Transverse colon (tissue), 4 donors: ENCODE measurements at places on chromosomes 7 and 10. TPM values are rescaled to one million over a fixed set of nuclear protein-coding genes. Genes with fewer than 3 reads are reported as not detected.

Gene MEPCE
- 31.7 TPM for total RNA-seq

Gene LBX1
- not detected for total RNA-seq

Gene CALHM3
- total RNA-seq = not detected

Gene LZTS2
- 86.8 TPM for total RNA-seq

- H3K4me1 ChIP-seq = peaks cover 4% of the 10 kb centered on the region
- no peak overlapping the region for H3K27ac ChIP-seq
- no peak overlapping the region for H3K4me3 ChIP-seq
- DNase-seq = no peak
- H3K36me3 ChIP-seq = no peaks in the 10 kb centered on the region
- H3K27me3 ChIP-seq = peaks cover 11% of the 10 kb centered on the region
Observed at GRCh38 chr10:110553905-110554304, 13.6 kb upstream of the SMC3 start.

DNA sequence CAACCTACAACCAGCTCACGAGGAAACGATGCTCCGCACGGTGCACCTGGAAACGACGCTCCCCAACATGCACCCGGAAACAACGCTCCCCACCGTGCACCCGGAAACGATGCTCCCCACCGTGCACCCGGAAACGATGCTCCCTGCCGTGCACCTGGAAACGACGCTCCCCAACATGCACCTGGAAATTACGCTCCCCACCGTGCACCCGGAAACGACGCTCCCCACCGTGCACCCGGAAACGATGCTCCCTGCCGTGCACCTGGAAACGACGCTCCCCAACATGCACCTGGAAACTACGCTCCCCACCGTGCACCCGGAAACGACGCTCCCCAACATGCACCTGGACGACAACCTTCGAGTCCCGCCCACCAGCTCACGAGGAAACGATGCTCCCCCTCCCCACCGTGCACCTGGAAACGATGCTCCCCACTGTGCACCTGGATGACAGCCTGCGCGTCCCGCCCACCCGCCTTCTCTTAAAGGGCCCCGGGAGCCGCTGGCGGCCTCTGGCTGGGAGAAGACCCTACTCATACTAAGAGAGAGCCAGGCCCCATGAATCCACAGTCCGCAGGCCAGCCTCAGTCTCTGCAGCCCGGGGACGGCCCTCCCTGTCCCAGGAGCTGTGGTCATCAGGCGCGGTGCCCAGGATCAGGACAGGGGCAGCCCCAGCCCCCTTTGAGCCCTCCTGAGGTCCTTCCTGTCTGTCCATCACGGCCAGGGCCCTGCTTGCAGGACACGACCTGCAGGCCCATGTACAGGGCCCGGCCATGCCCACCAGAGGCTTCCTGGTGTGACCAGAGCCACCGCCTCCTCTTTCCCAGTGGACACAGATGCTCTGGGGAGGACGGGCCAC, 98.3 kb downstream of the PDGFA start:
- DNase-seq = no peak
- H3K27me3 ChIP-seq = no peaks in the 10 kb centered on the region
- no peak overlapping the region for H3K4me3 ChIP-seq
- H3K4me1 ChIP-seq = no peaks in the 10 kb centered on the region
- no peak overlapping the region for H3K27ac ChIP-seq

DNA sequence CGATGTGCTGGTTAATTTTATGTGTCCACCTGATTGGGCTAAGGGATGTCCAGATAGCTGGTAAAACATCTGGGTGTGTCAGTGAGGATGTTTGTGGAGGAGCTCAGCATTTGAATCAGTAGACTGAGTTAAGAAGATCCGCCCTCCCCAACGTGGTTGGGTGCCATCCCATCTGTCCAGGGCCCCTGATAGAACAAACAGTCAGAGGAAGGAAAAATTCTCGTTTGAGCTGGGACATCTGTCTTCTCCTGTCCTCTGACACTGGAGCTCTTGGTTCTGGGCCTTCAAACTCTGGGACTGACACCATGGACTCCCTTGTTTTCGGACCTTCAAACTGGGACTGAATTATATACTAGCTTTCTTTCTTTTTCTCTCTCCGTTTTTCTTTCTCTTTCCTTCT, 59.6 kb downstream of the CARD11 start:
- no peaks in the 10 kb centered on the region for H3K36me3 ChIP-seq
- no peaks in the 10 kb centered on the region for H3K4me1 ChIP-seq
- peaks cover 10% of the 10 kb centered on the region for H3K27me3 ChIP-seq
- H3K27ac ChIP-seq = no peak overlapping the region

- no peaks in the 10 kb centered on the region for H3K27me3 ChIP-seq
- no peaks in the 10 kb centered on the region for H3K36me3 ChIP-seq
- no peak overlapping the region for H3K4me3 ChIP-seq
- peaks cover 9% of the 10 kb centered on the region for H3K4me1 ChIP-seq
Observed at GRCh38 chr10:1123198-1123597, 67.0 kb downstream of the WDR37 start.

- H3K36me3 ChIP-seq = no peaks in the 10 kb centered on the region
- H3K27ac ChIP-seq = no peak overlapping the region
- no peaks in the 10 kb centered on the region for H3K4me1 ChIP-seq
- no peaks in the 10 kb centered on the region for H3K27me3 ChIP-seq
Observed at GRCh38 chr7:105376908-105377533, 11.7 kb downstream of the SRPK2 start.

DNA sequence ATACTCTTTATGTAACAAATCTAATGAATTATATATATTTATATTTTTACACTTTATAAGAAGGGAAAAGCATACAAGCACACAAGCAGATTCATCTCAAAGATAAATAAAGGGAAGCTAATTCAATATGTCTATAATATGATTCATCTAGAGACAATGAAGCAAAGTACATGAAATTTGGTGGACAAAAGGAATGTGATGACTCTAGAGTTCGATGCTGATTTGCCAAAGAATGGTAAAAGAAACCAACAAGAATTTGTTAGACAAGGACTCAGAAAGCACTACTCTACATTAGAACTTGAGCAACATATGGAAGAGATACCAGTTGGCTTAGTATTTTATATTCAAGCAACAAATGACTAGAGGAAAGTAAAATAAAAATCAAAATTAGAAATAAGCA, 536.5 kb upstream of the TEX47 start:
- no peak overlapping the region for H3K4me3 ChIP-seq
- H3K36me3 ChIP-seq = no peaks in the 10 kb centered on the region
- no peaks in the 10 kb centered on the region for H3K27me3 ChIP-seq
- H3K4me1 ChIP-seq = no peaks in the 10 kb centered on the region

DNA sequence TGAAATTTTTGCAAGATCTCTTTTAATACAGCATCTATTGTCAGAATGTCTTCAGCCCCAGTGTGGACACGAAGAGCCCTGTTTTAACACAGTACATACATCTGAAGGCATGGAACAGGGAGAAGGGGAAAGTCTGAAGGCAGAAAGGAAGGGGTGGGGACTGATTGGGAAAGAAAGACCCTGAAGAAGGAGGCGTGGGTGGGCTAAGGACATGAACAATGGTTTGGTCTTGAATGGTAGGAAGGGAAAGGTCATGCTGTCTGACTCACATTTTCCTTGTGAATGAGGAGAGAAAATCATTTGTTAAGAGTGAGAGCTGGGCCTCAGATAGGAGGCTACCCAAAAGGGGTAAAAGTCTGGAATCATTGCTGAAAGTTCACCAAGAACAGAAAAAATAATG, 297.1 kb downstream of the GALNT17 start:
- H3K36me3 ChIP-seq = no peaks in the 10 kb centered on the region
- H3K27ac ChIP-seq = no peak overlapping the region
- H3K4me3 ChIP-seq = no peak overlapping the region
- H3K4me1 ChIP-seq = no peaks in the 10 kb centered on the region

DNA sequence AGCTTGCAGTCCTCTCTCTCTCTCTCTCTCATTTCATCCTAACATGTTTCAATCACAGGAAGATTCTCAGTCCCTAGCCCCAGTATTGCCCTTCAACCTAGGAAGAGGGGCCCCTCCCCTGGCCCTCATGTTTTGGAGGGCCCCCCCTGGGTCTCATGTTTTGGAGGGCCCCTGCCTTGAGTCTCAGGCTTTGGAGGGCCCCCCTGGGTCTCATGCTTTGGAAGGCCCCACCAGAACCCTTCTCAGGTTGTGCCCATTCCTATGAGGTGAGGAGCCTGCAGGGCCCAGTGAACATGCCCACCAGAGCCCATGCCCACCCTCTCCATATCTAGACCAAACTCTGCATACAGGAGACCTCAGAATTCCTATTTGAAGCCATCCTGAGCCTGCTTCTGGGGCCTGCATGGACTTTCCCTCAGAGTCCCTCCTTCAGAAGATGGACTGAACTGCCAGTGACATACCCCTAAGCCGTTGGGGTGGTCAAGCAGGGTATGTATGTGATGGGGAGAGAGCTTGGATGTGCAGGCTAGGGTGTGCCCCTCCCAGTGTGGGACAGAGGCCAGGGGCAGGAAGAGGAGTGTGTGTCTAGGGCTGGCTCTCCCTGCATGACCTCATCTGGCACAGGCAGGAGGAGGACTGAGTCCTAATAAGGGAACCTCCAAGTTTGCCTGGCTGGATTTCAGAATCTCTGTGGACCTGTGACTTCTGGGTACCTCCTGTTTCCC, 8.1 kb upstream of the VDAC2 start:
- H3K27me3 ChIP-seq = no peaks in the 10 kb centered on the region
- peak overlapping the region; percentile 70 for H3K27ac ChIP-seq
- H3K4me1 ChIP-seq = peaks cover 22% of the 10 kb centered on the region
- DNase-seq = peak; percentile 60
- no peak overlapping the region for H3K4me3 ChIP-seq
- H3K36me3 ChIP-seq = no peaks in the 10 kb centered on the region

DNA sequence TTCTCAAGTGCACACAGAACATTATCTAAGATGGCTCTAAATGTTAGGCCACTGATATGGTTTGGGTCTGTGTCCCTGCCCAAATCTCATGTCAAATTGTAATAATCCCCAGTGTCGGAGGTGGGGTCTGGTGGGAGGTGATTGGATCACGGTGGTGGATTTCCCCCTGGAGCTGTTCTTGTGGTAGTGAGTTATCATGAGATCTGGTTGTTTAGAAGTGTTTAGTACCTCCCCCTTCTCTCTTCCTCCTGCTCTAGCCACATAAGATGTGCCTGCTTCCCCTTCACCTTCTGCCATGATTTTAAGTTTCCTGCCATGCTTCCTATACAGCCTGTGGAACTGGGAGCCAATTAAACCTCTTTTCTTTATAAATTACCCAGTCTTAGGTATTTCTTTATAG, 11.2 kb upstream of the GSTK1 start:
- DNase-seq = no peak
- H3K4me3 ChIP-seq = no peak overlapping the region
- H3K36me3 ChIP-seq = no peaks in the 10 kb centered on the region
- no peak overlapping the region for H3K27ac ChIP-seq
- no peaks in the 10 kb centered on the region for H3K27me3 ChIP-seq
- H3K4me1 ChIP-seq = peaks cover 5% of the 10 kb centered on the region

GRCh38 chr7:3179456-3179855, 121.6 kb upstream of the SDK1 start:
- H3K27me3 ChIP-seq = peaks cover 6% of the 10 kb centered on the region
- H3K36me3 ChIP-seq = no peaks in the 10 kb centered on the region
- no peaks in the 10 kb centered on the region for H3K4me1 ChIP-seq
- H3K27ac ChIP-seq = no peak overlapping the region
- H3K4me3 ChIP-seq = no peak overlapping the region

- no peaks in the 10 kb centered on the region for H3K4me1 ChIP-seq
Observed at GRCh38 chr7:39353615-39354376, 212.4 kb upstream of the YAE1 start.

DNA sequence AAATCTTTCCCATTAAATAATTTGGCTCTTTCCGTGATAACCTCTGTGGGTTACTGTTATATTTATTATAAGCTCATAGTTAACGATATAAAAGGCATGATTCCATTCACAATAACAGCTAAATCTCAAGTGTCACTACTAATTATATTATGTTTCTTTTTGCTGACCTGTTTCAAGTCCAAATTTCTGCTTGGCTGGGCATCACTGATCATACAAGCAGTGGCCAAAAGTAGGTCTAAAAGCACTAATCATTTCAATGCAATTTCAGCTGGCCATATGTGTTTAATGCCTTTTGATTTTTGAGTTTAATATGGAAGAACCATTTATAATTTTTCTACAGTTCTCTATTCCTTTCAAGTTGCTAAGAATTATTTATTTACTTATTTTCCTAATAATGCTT, 110.7 kb downstream of the SEMA3A start:
- H3K4me1 ChIP-seq = no peaks in the 10 kb centered on the region
- no peaks in the 10 kb centered on the region for H3K36me3 ChIP-seq
- H3K27me3 ChIP-seq = no peaks in the 10 kb centered on the region
- no peak for DNase-seq
